ENCODE measurements at places on chromosomes 4 and X.
A peak's percentile ranks its signal among the peaks of the same experiment; 100 is the strongest.

DNA sequence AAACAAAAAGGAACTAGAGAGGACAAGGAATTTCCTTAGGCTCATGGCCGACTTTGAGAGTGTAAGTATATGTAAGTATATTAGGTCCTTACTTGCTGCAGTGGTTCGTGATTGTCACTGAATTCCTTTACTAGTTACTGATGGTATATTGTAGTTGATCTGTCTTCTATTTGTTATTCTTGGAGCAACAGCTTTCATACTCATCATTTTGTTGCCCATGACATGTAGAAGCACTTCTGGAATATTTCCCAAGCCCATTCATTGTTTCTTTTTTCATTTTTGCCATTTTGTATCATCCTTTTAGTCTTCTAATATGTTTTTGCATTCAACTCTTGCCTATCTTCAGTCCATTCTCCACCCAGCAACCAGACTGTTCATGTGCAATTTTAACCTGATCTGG lies 170.0 kb downstream of the ARHGAP10 start:
- DNase-seq = no peak

- no peak for DNase-seq
Measured at GRCh38 chr4:189022440-189023035, 883.3 kb downstream of the TRIML1 start.

DNA sequence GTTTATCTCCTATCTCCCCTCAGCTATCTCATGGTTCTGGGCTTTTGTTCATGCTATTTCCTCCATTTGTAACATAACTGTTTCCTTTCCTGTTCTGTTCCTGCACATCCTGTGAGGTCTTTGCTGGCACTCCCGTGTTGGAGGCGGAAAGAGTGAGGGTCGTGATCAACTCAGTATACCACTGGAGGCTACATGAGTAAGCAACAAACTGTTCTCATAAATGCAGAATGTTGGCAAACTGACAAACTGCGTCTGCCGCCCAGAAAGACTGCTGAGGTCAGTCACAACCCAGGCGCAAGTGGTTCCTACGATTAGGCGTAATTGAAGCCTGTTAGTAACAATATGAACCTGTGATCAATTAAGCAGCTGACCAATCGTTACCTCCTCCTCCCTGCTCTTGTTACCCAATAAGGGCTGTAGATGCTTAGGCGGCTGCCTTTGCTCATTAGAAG lies 48.8 kb downstream of the C4orf33 start:
- no peak for DNase-seq

DNA sequence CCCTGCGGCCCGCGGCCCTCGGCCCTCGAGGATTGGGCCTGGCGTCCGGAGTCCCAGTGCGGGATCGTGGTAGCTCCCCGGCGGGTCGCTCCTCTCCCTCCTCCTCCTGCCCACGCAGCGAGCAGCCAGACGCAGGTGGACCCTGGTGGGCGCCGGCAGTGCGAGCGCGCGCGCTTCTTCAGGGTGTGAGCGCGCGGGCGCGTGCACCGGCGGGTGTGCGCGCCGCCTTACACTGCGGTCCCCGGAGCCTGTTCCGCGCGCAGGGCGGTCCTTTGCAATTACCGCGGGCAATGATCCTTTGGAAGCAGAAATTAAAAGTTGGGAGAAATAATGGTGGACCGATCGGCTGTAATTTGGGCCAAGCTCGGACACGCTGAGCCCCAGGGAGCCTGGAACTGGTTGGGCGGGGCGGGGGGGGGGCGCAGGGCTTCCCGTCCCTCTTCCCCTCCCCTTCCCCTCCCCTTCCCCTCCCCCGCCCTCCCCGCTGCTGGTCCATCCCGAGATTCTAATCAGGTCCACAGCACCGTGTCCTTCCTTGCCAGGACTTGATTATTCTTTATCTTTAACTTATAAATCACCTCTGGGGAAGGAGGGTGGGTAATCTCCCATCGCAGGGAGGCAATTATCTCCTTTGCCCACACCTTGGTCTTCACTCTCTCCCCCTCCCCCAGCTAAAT lies 1.6 kb upstream of the NKX1-1 start:
- no peak for DNase-seq

DNA sequence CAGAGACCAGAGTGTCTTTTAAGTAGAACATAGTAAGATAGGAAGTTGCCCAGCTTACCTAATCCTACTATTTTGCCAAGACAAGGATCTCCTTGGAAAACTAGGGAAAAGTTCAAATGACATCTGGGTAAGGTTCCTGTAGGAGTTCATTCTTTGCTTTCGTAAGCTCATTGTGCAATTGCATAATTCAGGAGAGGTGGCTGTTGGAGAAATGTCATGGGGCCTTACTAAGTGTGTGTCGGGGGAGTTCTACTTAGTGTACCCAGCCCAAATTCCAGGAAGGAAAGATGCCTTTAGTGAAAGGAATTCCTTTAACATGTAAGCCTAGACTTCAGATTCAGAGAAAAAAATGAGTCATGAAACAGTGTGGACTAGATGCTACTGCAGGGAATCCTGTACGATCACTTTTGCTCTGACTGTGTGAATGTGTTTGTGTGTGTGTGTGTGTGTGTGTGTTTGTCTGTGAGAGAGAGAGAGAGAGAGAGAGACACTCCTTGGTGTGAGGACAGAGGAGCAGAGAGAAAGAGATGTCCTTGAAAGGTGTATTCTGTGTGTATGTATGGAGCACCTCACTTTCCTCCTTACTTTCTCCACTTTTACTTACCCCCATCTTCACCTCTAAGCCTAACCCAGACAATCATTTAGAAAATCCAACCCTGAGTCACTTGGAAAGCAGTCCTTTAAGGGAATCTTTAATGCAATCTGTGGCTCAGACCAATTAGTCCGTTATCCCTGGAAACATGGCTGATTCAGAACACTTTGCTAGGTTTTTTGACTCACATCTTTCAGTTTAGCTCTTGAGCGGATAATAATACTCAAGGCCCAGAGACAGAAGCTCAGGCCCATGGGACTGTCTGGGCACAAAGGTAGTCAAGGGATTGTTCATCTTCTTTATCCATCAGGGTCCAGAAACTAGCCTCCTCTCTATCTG lies 114.5 kb upstream of the ACSL4 start:
- DNase-seq = no peak

DNA sequence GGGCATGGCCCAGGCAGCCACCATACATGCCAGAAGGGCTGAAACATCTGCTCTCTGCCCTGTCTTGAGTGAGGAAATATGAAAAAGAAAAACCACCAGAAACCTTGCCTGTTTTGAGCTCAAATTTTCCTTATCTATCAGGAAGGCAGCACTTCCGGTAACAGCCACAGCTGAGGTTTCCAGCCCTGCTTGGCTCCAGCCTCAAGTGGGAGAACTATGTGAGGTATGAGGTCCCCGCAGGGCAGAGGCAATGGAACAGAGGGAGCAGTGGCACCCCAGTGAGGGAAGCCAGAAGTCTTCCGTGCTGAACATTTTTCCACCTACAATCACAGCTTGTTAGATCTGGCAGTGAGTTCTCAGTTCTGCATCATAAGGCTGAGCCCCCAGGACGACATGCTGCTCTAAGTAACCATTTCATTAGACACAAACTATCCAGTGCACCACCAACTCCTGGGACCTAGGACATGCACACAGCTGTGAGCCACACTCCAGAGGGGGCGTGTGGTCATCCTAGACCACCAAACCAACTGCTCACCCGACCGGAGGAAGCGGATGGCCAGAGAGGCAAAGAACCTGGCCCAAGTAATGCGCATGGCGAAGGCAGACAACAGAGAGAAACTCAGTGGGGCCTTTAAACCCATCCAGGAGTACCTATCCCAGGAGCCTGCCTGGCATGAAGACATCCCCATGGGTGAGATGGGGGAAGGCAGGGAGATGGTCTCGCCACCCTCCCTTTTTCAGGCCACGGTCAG lies 22.6 kb downstream of the WDR1 start:
- DNase-seq = no peak

DNA sequence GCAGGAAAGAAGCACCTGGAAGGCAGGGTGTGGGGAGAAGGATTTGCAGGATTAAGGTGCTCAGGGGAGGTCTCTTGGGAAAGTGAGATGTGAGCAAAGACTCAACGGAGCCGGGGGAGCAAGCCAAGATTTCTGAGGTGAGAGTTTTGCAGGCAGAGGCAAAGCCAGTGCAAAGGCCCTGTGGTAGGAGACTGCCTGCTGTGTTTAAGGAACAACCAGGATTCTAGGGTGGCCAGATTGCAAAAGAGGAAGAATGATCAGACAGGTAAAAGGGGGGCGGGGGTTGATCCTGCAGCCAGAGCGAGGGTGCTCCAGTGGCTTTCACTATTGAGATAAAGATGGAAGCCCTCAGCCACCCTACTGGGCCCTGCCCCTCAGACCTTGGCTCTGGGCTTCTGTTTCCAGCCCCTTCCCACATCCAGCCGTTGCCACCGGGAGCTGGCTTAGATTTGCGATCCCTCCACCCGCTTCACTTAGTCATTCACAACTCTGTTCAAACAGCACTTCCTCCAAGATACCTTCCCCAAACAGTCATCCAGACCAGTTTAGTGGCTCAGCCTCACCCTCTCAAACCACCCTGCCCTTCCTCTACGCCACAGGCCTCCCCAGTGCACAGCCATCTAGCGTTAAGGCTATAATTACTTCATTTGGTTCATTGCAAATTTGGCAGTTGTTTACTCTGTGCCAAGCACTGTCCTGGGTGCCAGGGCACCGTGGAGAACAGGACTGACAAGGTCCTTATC lies 23.3 kb upstream of the BCOR start:
- no peak for DNase-seq

GRCh38 chrX:46262304-46262703 lies 282.9 kb downstream of the ZNF674 start:
- no peak for DNase-seq

DNA sequence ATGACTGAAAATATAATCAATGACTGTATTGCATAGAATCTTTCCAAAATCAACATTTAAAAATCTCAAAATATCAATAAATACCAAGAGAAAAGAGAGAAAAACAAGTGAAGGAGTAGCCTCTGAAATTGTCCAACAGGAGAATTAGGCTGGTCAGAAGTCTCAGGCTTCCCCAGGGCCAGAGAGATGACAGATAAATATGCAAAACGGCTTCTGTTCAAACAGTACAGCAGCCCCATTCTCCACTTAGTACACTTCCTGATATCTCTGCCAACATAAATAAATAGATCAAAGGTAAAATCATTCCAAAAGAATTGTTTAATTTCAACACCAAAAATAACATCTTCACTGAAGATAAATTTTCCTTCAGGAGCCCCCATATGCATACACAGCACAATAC lies 204.7 kb upstream of the GABRA2 start:
- no peak for DNase-seq

DNA sequence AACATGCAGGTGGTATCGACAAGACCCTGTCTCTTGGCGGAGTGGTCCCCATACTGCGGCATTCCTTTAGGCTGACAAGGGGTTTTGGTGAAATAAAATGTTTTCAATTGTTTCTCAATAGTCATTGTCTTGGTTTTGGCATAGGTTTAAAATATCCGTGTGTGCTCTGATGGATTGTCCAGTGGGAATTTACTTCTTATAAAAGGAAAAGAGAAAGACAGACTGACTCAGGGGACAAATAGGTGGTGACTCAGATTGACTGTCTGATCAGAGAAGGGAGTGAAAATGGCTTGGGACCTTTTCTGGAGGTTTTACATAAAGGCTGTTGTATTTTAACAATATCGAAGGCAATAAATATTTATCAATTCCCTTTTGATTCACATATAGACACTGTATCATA lies 129.8 kb downstream of the SORBS2 start:
- DNase-seq = no peak

GRCh38 chrX:150365051-150365989 lies 2.2 kb downstream of the MAMLD1 start:
- DNase-seq = peak; percentile 59

DNA sequence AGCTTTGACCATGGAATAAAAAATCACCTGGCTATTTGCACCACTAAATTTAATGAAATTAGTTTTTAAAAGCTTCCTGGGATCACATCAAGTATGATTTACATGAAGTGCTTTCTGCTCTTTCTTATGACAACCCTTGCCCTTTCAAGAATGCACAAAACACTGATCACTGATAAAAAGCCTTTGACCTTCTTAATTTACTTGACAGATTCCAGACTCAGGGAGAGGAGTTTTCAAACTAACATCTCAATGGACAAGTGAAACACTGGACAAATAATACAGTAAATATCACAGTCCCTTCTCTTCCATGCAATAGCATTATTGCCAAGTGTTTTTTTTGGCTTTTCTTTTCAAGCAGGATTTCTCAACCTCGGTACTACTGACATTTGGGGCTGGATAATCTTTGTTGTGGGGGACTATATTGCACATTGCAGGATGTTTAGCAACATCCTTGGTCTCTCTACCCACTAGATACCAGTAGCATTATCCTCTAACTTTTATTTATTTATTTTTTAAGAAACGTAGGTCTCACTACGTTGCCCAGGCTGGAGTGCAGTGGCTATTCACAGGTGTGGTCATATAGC lies 86.3 kb downstream of the ZNF827 start:
- no peak for DNase-seq

GRCh38 chr4:161188578-161188977 lies 975.2 kb downstream of the FSTL5 start:
- DNase-seq = no peak

GRCh38 chr4:173332021-173332487 lies 2.1 kb downstream of the HMGB2 start:
- DNase-seq = no peak

DNA sequence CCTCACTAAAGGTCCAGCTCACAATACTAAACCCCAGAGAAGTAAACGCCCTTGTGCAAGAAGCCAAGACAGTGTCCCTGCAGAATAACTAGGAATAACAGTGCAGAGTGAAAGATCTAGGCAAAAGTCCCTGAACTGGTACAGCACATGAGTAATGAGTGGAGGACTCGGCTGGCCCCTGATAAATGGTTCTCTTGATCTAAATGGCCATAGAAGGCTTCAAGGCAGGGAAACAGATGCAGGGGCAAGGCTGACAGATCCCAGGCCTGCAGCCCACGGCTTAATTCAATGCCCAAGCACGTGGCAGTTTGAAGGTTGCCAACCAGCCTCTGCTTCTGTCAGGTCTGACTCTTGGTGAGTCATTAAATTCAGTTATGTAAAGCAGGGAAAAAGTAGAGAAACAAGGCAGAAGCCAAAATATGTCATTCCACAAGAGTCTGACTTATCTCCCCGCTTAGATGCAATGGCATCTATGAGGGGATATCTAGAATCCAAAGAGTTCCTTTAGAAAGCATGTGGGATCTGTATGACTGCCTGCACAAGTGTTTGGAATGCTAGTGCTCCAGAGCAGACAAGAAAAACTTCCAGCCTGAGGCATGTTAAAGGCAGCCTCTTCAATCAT lies 121.3 kb downstream of the PRDM5 start:
- DNase-seq = no peak

DNA sequence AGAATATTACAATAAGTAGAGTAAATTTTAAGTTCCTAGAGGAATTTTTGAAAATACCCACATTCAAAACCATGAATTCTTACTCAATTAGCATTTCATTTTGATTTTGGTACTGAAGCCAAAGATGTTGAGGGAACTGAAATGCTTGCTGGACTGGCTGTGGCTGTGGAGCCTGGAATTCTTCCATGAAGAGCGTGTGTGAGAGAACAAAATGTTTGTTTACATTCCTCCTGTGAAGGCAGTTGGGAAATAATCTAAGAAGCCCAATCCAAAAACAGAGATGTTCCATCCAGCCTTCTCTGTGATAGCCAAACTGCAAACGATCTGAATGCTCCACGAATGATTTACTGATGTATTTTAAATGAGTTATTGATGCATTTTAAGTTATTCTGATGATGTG lies 3.8 kb upstream of the ADH1B start:
- DNase-seq = no peak

GRCh38 chrX:100673397-100673953 lies 29.5 kb downstream of the SRPX2 start:
- DNase-seq = no peak

Data from NCI-H1436 (cell line).